MV-4-11 (cell line): ENCODE measurements at places on chromosomes 6 and 20.

- DNase-seq = no peak
Measured at GRCh38 chr20:41213150-41213820, 75.9 kb downstream of the PLCG1 start.

DNA sequence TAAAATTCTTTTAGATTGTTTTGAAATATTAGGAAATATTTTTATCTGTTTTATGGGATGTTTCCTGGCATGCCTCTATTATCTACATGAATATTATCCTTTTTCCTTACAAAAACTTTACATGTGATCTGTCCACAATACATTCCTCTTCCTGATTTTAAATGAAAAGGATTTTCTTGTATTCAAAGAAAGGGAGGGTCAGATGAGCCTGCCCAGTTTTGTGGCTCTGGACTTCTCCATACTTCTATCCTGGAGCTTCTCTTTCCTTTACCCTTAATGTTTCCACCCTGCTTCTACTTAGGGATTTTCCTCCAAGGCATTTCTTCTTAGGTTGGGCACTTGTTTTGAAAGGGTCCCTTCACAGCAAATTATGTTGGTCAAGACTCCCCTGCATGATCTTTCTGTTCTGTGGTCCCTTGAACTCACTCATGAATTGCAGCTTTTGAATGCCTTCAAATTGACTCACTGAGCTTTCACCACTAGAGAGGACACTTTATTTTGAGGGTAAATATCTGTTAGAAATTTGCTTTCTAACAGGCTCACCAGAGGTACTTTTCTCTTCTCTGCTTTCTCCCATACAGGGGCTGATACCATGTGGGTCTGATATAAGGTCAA, 104.9 kb downstream of the CENPW start:
- DNase-seq = no peak

- DNase-seq = no peak
Measured at GRCh38 chr20:32532246-32532645, 52.9 kb downstream of the NOL4L start.

DNA sequence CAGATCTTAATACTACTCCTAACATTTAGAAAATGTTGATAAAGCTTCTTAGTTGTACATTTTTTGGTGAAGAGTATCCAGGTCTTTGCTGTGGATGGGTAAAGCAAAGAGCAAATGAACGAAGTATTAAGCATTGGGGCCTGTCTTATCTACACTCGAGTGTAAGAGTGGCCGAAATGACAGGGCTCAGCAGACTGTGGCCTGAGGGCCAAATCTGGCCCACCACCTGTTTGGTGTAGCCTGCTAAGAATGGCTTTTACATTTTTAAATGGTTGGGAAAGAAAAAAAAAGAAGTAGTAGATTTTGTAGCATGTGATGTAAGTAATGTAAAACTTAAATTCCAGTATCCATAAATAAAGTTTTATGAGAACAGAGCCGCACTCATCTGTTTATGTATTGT, 19.4 kb upstream of the MAPK13 start:
- DNase-seq = no peak

- peak; percentile 97 for DNase-seq
Measured at GRCh38 chr20:63612276-63612931, 14.5 kb downstream of the GMEB2 start.

DNA sequence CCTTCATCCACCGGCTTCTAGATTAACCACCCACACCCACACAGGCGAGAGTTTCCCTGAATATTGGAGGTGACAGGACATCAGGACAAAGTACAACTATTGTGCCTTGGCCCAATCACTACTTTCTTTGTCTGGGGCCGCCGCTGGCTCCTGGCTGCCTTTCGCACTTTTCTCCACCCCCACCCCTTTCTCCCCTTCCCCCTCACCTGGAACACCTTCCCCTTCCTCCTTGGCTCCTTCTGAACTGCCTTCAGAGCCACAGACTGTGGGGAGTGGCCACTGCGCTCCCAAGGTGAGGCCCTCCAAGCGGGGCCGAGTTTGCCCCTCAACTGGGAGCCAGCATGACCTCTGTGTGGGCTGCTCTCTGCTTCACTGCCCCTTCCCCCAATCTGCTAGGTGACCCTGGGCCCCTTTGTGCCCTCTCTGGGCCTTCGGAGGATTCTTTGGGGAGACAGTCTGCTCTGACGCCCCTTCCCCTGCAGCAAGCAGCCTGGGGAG, 3.0 kb upstream of the VEGFA start:
- no peak for DNase-seq

GRCh38 chr6:137092018-137092417, 47.3 kb upstream of the IL20RA start:
- DNase-seq = peak; percentile 25

- DNase-seq = no peak
Measured at GRCh38 chr6:41374618-41375590, 39.5 kb downstream of the NCR2 start.

GRCh38 chr6:39260456-39260855, 31.2 kb upstream of the KCNK5 start:
- peak; percentile 62 for DNase-seq

DNA sequence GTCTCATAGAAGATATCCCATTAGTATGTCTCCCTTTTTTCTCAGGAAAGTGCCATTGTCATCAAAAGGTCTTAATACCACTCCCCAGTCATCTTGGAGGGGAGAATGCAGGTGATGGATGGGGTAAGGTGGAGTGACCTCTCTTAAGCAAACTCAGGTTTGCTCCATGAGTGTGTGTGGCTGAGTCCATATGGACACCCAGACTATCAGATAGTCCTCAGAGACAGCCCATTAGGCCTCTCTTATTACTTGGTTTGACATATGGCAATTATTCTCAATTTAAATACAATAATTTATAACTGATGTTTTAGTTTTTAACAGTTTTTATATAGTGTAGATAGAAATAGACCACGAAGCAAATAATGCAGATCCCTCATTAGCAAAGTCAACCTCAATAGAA, 23.2 kb downstream of the LAMA4 start:
- no peak for DNase-seq

- DNase-seq = no peak
Measured at GRCh38 chr20:9884666-9885065, 45.8 kb upstream of the PAK5 start.

DNA sequence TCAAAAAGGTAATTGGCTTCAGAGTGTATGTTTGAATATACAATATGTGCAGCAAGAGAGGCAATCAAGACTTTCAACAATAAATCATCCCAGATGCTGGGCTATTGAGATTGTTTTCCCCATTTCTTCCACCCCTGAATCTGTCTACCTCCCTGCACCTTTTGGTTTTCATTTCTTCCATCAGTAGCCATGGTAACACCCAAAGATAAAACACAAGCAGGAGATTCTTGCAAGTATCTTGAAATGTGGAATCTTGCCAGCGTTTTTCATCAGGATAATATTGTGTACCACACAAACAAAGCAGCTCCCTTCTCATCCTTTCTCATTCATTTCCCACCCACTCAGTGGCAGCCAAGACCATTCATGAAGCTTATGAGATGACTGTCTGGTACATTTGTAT, 73.0 kb upstream of the NRSN1 start:
- no peak for DNase-seq

DNA sequence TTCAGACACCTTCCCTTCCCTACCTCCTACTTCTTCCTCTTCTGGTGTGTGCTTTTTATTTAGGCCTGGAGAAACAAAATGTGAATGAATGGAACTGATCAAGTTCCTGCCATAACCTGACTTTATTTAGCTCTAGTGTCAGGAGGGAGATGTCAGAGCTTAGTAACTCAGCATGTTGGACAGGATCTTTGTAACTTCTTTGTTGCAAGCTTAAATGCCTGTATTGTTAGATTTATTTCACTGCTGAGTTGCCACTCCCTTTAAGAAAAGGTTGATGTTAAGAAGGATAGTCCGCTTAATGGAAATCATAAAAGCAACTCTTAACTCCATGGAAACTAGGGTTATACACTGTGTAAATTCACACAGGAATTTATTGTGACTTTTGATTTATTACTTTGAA, 2.2 kb downstream of the FAM120B start:
- no peak for DNase-seq

DNA sequence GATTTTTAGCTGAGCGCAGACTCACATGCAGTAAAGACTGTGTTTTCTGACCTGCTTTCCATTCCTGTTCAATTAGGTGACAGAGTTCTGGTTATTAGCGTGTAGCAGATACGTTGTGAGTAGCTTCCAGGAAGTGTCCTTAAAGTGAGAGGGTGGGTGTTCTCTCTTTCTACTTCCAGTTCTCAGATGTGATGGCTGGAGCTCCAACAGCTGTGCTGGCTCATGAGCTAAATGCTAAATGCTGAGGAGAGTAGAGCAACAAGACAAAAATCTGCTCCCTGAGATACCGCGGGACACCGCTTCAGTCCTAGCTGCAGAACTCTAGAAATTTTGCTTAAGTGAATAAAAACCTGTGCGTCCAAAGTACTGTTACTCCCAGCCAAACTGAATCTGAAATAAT, 38.2 kb upstream of the FYN start:
- DNase-seq = no peak

- no peak for DNase-seq
Measured at GRCh38 chr6:161244725-161245124, 29.1 kb downstream of the AGPAT4 start.
